ENCODE measurements at places on chromosomes 5 and 9.

- no peak for DNase-seq
Observed at GRCh38 chr9:72441848-72442607, 77.0 kb upstream of the ZFAND5 start.

- no peak for DNase-seq
Observed at GRCh38 chr9:78724896-78725295, 428.0 kb downstream of the PSAT1 start.

DNA sequence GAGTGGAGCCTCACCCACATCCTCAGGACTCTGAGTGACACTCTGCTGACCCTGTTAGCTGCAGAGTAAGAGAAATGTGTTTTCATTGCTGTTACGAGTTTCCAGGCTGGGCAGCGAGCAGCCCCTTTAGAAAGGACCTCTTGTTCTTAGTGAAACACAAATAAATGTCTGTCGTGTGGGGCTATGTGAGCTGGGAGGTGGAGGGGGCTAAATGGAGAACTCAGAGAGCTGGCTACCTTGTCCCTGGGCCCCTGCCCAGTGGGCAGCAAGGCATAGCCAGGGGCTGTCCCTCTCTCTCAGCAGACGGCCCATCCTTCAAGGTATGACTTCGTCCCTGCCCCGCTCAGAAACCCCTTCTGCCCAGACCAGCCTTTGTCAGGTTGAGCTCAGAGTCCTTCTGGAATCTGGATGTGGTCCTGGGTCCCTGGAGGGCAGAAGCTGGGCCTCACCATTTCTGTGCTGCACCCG is 10.2 kb downstream of the DCANP1 start:
- no peak for DNase-seq

GRCh38 chr9:116152390-116152789 is 1.2 kb upstream of the PAPPA start:
- DNase-seq = no peak

- DNase-seq = no peak
Observed at GRCh38 chr9:3032898-3033297, 189.0 kb upstream of the PUM3 start.

DNA sequence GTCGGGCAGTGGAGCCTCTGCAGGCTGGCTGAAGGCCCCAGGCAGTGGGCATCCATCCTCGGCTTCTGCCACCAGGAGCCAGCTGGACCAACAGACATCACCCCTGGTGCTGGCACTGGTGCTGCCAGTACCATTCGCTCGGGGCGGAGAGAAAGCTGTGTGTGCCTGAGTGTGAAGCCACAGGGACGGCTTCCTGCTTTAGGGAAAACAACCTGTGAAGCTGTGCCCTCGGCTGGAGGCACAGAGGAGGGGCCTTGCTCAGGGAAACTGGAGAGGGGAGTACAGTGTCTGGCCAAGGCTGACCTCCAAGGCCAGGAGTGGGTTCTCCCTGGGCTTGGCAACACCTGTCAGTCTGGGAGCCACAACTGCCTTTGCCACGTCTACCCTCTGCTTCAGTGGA is 38.3 kb downstream of the NEK6 start:
- DNase-seq = no peak

GRCh38 chr5:56420323-56420722 is 187.2 kb upstream of the ANKRD55 start:
- DNase-seq = no peak

DNA sequence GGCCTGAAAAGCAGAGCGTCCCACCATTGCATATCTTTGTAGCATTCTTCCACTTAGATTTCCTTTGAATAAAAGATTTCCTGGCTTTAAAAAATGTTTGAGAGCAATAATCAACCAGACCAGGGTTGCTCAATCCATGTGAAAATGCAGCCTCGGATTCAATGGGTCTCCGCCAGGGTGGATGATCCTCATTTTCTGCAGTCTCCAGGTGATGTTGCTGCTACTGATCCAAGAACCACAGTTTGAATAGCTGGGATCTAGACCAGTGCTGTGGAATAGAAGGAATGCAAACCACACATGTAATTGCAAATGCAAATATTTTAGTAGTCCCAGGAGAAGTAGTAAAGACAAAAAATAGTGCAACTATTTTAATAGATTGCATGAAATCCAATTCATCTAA is 317.6 kb downstream of the IRX1 start:
- no peak for DNase-seq

DNA sequence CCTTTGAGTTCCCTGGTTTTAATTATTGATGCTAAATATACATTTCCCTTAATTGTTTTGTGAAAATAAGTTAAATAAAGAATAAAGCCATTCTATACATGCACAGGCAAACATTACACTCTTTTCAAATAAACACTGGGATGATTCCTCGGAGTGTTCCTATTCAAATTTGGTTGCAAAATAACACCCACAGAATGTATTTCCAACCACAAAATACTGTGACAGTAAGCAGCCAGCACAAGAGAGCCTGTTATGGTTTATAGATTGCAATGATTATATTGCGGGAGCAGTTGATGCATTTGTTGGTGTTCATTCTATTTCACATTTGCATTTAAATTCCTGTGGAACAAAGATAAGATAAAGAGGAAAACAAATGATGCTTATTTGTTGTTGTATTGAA is 632.6 kb upstream of the WWC1 start:
- no peak for DNase-seq

DNA sequence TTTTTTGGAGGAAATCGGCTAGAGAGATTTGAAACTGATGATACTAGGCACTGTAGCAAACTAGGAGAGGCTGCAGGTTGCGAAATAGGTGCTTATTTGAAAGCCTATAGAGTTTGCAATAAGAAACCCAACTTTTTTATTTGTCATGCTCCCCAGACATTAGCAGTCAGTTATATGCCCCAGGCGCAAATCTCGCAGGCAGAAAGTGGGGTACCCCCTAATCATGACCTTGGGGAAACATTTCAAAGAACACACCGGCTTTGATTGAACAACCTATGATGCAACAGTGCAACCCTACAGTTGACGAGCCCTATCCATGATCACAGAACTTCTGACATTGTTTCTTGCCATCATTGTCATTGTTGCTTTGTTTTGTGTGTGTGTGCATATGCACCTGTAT is 510.5 kb downstream of the RAB3C start:
- peak; percentile 17 for DNase-seq

- no peak for DNase-seq
Observed at GRCh38 chr5:142200387-142200786, 91.8 kb downstream of the NDFIP1 start.

GRCh38 chr5:17190242-17190778 is 27.1 kb upstream of the BASP1 start:
- peak; percentile 73 for DNase-seq

DNA sequence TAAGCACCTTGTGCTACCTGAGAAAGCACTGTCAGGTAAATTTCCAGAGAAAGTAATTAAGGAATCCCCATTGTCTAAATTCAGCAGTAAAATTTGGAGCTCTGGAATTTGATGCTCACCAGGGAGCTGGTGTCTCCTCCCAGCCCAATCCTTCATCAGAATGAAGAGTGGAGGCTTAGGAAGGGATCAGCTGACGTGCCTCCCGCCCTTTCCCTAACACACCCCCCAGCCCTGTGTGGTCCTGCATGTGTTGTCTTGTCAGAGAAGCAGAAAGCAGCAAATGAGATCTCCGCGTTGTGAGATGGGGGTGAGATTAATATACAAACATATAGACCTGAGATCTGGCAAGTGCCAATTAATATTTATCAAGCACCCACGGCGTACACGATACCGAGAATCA is 26.9 kb upstream of the BARHL1 start:
- DNase-seq = no peak

GRCh38 chr5:67816456-67816855 is 399.1 kb upstream of the PIK3R1 start:
- DNase-seq = no peak

- DNase-seq = peak; percentile 55
Observed at GRCh38 chr9:113876151-113876992, at the start of gene ZNF618. Gene ZNF618 (plus strand): TSS chr9:113876309. CDS start chr9:113876381, 72 bp downstream.
